ENCODE measurements at places on chromosomes 5 and 9.

DNA sequence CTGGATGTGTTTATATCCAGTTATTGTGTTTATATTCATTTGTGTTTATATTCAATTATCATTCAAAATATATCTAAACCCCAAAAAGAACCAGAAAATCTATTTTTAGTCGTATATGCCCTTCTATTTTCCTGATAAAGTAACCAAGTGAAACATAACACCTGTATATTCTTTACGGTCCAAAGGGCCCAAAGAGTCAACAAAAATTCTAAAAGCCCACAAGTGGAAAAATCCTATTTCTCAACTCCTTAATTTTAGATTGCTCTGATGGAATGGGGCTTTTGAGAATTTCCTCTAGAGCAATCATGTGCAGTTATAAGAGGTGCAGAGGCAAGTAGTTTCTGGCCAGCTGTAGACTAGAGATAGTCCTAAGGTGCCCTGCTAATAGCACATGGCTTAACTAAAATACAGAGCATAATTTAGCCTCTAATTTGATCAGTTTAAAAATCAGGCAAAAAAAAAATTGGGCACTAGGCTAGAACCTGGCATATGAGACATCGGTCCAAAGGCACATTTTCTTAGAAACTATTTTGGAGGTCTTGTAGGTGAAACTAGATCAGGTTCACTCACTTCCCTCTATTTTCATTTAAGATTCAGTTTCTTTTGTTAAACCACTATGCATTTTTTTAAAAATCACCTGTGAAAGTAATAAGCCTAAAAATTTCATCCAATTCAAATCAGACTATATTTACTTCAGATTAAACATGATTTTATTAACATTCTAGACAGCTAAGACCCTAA, 256.0 kb downstream of the FBXL17 start:
- DNase-seq: no peak

- no peak for DNase-seq
These were observed 395.0 kb upstream of the SMARCA2 start for GRCh38 chr9:1619915-1620710.

DNA sequence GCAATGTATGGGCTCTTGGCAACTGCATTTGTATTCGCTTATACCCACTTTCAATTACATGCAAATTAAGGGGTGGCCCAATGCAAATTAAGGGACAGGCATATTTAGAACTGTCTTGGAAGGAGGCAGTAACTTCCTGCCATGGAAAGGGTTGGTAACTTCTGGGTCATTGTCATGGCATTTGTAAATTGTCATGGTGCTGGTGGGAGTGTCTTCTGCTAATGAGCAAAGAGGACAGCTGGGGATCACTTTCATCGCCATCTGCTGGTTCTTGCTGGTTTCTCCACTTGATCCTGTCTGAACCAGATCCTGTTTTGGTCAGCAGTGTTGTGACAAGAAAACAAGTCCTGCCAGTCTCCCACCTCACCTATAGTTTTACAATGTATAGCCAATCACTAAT, 23.3 kb upstream of the UGT3A2 start:
- no peak for DNase-seq

DNA sequence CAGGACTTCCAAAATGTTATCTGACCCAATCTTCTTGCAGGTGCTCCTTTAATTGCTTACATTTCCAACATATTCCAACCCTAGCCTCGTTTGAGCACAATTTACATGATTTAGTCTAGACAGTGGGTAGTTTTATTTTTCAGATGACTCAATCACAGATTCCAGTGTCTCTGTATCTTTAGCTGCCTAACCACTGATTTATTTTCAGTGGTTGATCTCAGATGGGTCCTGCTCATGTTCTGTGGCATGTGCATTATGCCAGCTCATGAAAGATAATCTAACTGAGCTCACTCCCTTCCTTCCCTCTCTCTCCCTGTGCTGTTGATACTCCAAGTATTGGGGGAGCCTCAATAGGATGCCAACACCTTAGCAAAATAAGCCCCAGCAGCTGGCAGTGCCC, 106.1 kb upstream of the ICE1 start:
- DNase-seq: no peak

DNA sequence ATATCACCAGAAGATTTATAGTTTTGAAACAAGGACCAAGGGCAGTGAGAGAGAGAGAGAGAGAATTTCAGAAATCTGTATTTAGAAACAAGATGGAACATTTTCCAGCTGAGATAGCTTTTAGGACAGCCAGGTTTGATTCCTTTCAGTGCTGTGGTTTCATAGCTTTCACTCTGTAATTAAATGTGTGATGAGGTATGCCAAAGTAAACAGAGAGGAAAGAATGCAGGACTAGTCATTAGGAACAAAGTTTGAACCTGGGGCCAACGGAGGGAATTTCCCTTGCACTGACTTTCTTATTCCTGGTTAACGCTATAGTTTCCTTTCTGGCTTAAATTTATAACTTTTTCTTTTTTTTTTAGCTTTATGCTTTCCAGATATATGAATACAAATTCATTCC, 10.0 kb upstream of the CCL28 start:
- DNase-seq: no peak

DNA sequence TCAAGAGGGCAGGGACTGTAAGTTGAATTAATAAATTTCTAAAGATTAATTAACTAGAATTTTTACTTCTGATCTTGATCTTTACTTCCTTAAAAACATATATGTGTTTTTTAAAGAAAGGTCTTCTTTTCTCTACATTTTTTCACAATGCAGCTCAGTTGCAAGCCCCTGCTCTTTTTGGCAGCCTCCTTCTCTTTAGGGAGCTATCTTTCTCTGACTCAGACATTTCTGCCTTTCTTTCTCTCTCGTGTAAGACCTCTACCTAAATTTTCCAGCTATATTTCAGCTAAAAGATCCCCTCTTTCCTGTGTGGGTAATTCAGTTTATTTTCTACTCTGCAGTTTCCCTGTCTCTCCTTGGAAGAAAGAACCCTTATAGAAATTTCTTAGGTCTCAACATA, 38.3 kb upstream of the SNCAIP start:
- DNase-seq: no peak

GRCh38 chr5:23507278-23507685, at the start of gene PRDM9:
TSS of gene PRDM9 (plus strand) at chr5:23507609. CDS start at chr5:23509034, 1,425 bp downstream.
- no peak for DNase-seq

All from GM19239 (cell line).